Stimulated activated CD4-positive, alpha-beta T cell treated with anti-CD3 and anti-CD28 coated beads, Interleukin-12 subunit alpha, Interleukin-12 subunit beta, amount 100 ng/mL, for 24 hours (primary cell): ENCODE measurements at places on chromosomes 16 and 17.
A peak's percentile ranks its signal among the peaks of the same experiment; 100 is the strongest.

- DNase-seq, result no peak
Observed at GRCh38 chr17:67747681-67748235, 30.0 kb downstream of the NOL11 start.

DNA sequence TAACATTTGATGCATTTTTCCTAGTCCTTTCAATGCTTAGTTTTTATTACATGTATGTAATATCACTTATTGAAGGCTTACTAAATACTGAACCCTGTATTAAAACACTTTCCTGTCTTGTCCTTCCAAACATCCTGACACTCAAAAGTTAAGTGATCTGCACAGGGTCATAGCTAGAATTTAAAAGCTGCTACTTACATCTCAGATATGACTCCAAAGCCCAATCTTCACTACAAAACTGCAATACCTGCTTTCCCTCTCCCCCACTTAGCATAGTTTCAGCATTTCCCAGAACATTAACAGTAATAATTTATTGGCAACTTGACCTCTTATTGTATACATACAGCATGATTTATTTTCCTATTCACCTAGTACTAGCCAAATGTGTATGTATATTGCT is 4.3 kb upstream of the TRIM37 start:
- DNase-seq, result no peak

DNA sequence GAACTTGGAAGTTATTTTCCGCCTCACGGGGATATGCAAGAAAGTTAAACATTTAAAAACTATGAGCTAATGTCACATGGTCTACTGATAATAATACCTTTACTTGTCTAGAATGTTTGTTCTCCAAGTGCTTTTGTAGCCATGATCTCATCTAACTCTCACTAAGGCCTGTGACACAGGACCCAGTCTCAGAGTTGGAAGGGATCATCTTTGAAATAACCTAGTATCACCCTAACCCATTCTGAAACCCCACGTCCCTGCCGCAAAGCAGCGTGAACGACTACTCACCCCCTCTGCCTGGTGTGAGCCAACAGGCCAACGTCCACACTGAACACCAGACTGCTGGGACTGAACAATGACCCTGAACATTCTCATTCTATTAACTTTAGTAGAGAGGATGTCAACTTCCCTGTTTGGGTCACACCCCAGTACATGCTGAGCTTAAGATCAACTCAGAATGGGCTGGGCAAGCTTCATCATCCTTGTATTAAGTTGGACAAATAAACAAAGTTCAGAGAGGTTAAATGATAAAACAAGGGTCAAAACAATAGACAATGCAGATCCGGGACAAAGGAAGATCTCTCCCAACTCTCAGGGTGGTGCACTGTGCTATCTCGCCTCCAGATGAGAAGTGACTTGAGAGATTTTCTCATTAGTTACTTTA is 54.8 kb upstream of the BCAR1 start:
- DNase-seq, result no peak

- no peak for DNase-seq
Observed at GRCh38 chr16:14244196-14245010, 173.3 kb downstream of the MRTFB start.

DNA sequence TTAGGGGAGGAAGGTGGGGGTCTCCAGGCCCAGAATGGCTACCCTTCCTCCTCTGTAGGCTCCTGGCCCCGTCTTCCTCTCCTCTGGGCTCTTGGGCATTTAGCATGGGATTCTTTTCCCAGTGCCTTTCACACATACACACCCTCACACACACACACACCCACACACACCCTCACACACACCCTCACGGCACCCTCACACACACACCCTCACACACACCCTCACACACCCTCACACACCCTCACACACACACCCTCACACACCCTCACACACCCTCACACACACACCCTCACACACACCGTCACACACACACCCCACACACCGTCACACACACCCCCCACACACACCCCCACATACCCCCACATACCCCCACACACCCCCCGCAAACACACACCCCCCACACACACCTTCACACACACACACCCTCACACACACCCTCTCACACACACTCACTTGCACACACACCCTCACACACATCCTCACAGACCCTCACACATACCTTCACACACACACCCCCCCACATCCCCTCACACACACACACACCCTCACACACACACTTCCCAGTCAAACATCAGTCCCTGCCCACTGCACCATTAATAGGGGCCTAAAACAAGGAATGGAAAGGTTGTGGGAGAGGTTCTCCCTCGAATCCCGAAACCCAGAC is 845 bp downstream of the SGCA start:
- no peak for DNase-seq

DNA sequence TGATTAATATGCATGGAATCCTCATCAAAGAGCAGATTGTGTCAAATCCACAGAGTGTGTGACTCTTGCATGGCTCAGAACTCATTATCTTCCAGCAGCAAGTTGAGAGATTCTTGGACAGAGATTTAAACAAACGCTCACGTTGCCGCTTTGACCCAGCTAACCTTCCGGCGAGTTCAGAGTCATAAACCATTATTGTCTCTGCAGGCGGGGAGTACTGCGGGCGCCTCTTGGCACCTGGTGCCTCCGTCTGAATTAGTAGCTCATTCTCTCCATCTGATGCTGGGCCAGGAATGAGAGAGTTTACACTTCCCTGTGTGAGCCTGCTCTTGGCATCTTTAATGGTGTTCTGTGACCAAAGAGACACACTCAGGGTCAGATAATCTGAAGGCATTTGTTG is 138.6 kb upstream of the WSCD1 start:
- no peak for DNase-seq

GRCh38 chr16:86934581-86935375 is 356.4 kb downstream of the FOXL1 start:
- no peak for DNase-seq

DNA sequence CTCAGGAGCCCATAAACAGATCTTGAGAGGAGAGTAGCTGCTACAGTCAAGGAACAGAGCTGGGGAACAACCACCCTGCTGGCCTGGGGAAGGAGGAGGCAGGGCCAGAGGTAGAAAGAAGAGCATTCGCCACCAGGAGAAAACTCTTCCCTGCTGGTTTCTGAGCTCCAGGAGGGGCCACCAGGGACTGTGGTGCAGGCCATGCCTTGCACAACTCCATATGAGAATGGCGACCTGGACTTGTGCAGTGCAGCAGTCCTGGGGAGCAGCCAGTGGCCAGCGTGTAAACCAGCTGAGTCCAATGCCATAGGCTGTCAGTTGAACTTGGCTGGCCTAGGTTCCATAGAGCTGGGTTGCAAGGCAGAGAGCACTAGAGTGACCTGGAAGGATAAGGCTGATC is 11.6 kb downstream of the SLC13A2 start:
- no peak for DNase-seq

DNA sequence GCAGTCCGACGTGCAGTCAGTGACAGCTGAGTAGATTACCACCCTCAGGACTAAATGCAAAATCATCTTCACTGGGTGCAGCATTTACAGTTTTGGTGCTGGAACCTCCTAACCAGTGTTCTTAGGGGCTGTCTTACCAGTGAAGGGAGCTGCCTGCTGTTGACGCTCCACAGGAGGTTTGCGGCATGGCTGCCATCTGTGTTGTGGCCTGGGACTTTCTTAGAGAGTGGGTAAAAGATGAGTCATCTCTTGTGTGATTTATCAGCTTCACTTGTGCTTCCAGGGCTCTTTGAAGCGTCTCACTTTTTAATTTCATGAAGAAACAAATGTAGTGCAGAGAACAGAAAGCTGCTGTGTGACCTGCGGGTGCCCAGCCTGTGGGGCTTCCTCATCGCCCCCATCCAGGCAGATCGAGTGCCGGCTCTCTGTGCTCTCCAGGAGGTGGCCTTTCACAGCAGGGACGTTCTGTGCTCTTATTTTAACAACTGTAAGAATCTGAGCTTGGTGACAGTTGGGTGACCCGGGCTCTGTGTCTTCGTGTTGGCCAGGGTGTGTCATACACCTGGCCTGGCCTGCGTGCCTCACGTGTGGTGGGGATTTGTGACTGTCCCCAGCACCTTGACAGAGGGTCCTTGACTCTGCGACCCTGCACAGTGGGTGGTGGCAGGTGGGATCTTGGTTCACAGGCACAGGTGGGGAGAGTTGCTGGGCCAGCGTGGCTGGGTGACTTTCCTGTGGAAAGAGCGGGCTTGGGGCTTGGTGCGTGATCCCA is 24.3 kb upstream of the ZNF750 start:
- DNase-seq, result peak; percentile 74

- no peak for DNase-seq
Observed at GRCh38 chr16:7910116-7910515, 577.5 kb downstream of the RBFOX1 start.

- DNase-seq, result no peak
Observed at GRCh38 chr17:40599468-40599763, 34.1 kb upstream of the CCR7 start.

DNA sequence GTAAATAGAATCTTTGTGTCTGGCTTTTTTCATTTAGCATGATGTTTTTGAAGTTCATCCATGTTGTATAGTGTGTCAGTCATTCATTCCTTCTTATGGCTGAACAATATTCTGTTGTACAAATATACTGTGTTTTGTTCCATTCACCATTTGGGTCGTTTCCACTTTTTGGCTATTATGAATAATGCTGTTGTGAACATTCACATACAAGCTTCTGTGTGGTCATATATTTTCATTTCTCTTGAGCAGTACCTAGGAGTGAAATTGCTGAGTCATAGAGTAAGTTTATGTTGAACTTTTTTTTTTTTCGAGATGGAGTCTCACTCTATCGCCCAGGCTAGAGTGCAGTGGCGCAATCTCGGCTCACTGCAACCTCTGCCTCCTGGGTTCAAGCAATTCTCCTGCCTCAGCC is 32.3 kb upstream of the TAOK1 start:
- DNase-seq, result no peak

- no peak for DNase-seq
Observed at GRCh38 chr17:65918500-65918899, 273.4 kb downstream of the CEP112 start.

DNA sequence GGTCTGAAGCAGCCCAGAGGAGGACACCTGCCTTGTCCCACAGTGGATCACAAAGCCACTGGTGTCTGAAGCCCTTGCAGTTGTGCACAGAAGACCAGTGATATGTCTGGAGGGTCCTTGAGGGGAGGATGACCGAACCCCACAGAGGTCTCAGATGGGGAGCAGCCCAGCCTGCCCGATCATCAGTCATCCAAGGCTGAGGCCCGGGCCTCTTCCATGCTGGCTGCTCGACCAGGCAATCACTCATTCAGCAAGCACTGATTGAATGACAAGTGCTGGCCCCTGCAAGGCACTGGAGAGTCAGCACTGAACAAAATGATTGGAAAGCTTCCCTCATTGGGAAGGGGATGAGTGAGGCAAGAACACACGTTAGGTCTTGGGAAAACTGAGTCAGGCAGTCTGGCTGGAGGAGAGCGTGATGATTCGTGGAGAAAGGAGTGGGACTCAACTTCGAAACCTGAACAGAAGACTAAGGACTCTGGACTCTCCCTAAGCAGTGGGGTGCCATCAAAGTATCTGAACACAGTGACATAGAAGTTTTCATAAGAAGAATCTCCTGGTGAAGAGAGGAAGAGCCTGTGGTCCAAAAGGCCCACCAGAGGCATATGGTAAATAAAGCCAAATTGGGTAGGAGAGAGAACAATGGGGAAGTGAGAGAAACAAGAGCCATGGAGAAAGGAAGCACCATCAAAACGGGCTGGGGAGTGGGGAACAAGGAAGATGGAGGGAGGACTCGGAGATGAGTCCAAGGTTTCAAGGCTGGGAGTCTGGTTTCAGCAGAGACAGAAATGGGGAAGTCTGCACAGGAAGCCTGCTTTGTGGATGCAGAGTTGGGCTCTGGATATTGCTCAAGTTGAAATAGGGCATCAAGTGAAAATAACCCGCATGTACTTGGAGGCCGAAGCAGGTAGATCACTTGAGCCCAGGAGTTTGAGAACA is 10.2 kb downstream of the PIK3R5 start:
- no peak for DNase-seq

DNA sequence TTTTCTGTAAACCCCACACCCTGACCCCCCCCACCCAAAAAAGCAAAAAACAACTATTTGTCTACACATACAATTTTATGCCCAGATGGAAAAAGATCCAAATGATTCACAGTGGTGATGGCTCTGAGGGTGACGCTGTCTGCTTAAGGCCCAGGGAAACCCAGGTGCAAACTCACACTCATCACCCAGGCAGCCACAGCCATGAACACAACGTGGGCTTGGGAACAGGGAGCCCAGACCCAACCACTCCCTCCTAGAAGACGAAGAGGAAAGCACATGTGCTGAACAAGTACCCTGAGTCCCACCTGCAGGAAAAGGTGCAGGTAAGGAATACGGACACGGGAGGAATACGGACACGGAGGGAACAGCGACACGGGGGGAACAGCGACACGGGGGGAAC is 5.4 kb downstream of the HBQ1 start:
- DNase-seq, result no peak

DNA sequence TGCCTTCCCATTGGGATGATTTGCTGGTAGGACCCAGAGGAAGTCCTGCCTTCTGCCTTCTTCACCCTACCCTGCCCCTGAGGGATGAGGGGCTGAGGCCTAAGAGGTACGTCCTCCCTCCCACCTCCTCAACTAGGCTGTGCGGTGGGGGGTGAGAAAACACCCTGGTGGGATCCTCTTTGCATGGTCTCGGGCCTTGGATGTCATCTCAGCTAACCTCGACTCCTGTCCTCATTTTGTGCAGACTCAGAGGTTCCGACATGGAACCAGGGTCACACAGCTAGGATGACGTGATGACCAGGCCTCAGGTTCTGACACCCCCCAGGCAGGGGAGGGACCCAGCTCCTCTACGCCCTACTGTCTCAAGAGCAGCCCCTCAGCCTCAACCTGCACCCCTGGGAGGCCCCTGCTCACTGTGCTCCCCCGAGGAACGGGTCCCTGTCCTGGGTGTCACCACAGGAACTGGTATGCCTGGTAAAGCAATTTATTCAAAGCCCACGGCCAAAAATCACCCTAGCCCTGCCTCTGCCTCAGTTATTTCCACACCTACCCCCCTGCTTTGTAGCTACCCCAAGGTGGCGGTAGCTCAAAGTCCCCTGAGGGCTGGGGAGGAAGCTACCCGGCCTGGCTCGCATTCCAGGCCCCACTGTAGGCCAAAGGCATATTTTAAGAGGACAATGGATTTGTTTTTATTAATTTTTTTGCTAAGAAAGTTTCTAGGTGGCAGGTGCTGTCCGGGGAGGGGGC is 17.5 kb downstream of the UNC13D start:
- DNase-seq, result no peak
